ENCODE measurements at places on chromosomes 3 and 15. TPM values are rescaled to one million over a fixed set of nuclear protein-coding genes. Genes with fewer than 3 reads are reported as not detected.
A peak's percentile ranks its signal among the peaks of the same experiment; 100 is the strongest.

DNA sequence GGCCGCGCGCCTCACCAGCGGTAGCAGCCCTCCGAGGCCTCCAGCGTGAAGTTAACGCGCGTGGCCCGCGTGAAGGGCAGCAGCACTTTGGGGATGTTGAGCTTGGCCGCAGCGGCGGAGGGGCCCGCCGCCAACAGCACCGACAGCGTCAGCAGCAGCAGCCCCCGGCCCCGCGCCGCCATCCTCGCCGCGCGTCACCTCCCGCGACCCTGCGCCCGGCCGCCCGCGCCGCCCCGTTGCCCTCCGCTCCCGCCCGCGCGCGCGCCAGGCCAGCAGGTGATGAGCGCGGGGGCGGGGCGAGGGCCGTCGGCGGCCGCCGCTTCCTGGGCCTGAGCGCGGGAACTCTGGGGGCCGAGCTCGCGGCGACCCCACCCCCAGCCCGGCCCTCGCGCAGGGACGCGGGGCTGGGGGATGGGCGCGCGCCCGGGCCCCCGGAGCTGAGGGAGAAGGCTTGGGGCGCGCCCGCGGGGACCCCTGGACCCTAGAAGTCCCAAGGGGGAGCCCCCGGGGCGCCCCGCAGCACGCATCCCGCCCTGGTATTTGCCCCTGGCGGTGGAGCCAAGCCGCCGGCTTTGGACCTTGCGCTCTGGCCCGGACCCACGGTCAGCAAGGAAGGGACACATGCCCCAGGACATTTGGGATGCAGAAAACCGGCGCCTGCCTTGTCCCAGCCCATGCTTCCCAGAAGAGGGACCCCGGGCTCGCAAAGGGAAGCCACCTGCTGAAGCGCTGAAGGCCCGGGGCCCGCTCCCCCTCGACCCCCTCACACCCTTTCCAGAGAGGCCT is at the start of gene NUP210:
Gene NUP210 (minus strand): TSS at position 278 of the 786 bp plus-strand sequence. CDS start 96 bp downstream, at position 182.
- peak; percentile 67 for DNase-seq

DNA sequence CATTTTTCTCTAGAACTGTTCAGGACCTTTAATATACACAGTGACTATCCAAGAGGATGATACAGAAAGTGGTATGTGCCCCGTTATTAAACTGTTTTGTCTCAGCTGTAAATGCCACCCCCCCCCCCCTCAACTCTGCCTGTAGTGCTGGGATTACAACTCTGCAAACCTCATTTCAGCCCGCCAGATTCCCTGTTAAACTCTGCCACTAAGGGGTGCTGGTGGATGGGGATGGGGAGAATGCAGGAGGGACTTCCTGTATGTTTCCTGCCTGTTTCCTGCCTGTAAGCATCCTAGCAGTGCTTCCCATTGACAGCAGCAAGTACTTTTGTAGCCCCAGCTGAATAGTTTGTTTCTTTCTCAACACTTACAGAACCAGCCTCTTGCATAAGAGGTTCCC is 301.7 kb upstream of the RORA start:
- DNase-seq: peak; percentile 43

NGLY1 gene
- 28.8 TPM for total RNA-seq

AHSG gene
- not detected for total RNA-seq

HIGD2B gene
- not detected for total RNA-seq

CPLX3 gene
- total RNA-seq: not detected
